Activated CD4-positive, CD25-positive, alpha-beta regulatory T cell (primary cell): ENCODE measurements at places on chromosomes 2 and 18.

GRCh38 chr2:44916291-44916690 is 25.2 kb upstream of the SIX3 start:
- no peak for DNase-seq

GRCh38 chr18:50240080-50240563 is 26.2 kb downstream of the CFAP53 start:
- DNase-seq = no peak

DNA sequence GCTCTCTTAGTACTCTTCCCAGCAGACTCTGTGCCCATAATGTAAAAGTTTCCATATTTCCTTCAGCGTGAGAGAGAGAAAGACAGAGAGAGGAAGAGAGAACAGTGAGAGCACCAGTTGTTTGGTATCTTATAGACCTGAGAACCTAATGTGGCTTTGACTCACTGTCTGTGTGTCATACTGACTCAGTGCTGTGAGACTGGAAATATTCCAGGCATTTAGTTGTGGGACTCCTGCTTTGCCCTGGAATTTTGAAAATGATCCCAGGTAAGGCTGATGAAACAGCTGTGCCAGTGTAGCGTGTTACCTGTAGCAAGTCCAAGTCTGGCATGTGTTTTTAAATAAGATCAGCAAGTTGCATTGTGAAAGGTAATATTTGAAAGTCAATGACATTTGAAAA is 87.9 kb upstream of the KCNH7 start:
- DNase-seq = no peak

GRCh38 chr18:8787371-8787670 is 82.0 kb downstream of the MTCL1 start:
- DNase-seq = no peak

GRCh38 chr2:118127250-118127649 is 39.0 kb downstream of the INSIG2 start:
- DNase-seq = no peak

GRCh38 chr2:59969161-59969560 is 584.3 kb downstream of the BCL11A start:
- DNase-seq = no peak

DNA sequence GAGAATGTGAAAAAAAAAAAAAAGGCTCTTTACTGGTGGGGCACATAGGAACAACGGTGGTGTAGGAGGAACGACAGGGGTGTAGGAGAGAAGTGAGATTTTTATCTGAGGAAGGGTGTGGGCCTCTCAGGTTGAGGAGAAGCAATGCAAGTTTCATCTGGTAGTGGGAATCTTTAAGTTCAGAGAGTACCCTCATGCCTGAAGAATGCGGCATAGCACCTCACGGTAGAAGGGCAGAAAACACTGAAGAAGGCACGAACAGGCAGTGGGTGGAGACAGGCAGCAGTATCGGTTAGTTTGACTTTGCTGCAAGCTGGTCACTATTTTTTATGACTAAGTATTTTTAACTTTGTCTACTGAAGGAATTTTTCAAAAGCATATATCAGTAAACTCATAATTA is 52.2 kb upstream of the TSPYL6 start:
- no peak for DNase-seq

DNA sequence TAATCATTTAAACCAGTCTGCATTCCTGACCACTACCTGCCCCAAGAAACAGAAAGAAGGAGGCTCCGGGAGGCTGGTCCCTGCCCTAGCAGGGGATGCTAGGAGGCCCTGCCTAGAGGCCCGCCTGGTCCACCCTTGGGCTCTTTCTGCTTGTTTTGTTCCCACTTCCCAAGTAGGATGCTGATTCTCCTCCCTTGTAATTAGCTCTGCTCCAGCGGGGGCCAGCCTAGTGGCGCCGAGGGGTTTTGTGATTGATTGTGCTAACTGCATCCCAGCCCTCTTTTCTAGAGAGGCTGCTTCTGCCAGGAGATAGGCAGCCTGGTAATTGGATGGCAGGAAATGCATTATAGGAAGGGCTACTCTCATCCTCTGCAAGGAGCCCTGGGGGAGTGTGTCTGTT is 220.0 kb downstream of the LOXHD1 start:
- no peak for DNase-seq

DNA sequence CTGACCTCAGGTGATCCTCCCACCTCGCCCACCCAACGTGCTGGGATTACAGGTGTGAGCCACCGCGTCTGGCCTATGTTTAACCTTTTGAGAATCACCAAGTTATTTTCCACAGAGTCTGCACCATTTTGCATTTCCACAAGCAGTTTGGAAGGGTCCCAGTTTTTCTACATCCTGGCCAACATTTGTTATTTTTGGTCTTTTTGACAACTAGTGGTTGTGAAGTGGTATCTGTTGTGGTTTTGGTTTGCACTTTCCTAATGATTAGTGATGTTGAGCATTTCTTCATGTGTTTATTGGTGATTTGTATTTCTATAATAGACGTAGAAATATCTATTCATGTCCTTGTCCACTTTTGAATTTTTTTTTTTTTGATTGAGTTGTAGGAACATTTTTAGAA is 67.9 kb downstream of the BIRC6 start:
- DNase-seq = no peak

- no peak for DNase-seq
Measured at GRCh38 chr18:9596226-9596625, 18.1 kb downstream of the PPP4R1 start.

DNA sequence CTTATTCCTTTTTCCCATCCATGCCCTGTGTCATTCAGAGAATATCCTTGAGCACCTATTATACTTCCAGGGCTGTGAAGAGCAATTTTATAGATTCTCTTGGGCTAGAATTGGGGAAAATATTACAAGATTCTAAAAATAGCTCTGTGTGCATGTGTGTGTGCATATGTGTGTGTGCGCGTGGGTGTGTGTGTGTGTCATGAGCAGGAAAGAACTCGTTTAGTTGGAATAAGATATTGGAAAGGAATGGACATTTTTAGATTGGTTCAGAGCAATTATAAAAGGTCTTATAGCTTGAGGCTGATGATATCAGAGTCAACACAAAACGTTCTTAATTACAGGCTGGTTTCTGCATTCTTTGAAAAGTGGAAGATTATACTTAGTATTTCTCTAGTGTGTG is 212.1 kb upstream of the COPS8 start:
- no peak for DNase-seq

DNA sequence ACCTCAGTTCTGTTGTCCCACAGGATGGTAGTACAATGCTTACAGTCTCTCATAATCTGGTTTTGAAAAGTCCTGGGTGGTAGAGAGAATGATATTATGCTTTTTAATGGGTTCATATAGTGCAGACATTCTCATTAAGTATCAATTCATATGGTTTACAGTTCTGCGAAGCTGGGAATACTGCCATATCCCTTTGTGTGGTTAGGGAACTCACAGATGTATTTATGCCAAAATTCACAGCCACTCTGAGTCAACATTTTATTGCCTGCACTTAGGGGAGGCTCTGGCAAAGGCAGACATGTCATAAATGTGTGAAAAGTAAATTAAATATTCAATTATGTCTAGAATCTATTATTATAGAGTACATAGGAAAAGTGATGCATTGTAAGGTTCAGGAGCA is 808.2 kb downstream of the SUCLG1 start:
- DNase-seq = no peak

DNA sequence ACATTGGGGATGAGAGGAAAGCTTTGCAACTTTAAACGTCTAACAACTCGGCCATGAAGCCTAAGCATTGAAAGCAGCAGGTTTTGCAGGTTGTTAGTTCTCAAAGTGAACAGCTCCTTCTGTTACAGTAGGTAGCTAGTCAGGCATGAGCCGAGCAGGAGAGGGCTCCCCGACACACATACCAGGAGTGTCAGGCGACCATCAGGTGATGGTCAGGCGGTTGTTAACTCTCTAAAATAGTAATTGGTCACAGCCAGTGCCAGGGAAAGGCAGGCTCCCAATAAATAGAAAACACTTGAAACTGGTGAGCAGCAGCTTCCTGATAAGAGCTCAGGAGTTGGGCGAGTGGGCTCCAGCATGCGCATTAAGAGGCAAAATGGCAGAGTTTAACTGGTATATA is 53.5 kb upstream of the DAPL1 start:
- DNase-seq = no peak

- no peak for DNase-seq
Measured at GRCh38 chr2:159832858-159833257, 34.9 kb upstream of the CD302 start.

GRCh38 chr2:225013425-225014365 is 28.6 kb downstream of the DOCK10 start:
- no peak for DNase-seq

- no peak for DNase-seq
Measured at GRCh38 chr18:47709556-47709955, 220.9 kb downstream of the SMAD2 start.

- no peak for DNase-seq
Measured at GRCh38 chr18:59008302-59008974, 131.2 kb upstream of the SEC11C start.

- DNase-seq = no peak
Measured at GRCh38 chr2:20401489-20401835, 45.4 kb upstream of the RHOB start.

DNA sequence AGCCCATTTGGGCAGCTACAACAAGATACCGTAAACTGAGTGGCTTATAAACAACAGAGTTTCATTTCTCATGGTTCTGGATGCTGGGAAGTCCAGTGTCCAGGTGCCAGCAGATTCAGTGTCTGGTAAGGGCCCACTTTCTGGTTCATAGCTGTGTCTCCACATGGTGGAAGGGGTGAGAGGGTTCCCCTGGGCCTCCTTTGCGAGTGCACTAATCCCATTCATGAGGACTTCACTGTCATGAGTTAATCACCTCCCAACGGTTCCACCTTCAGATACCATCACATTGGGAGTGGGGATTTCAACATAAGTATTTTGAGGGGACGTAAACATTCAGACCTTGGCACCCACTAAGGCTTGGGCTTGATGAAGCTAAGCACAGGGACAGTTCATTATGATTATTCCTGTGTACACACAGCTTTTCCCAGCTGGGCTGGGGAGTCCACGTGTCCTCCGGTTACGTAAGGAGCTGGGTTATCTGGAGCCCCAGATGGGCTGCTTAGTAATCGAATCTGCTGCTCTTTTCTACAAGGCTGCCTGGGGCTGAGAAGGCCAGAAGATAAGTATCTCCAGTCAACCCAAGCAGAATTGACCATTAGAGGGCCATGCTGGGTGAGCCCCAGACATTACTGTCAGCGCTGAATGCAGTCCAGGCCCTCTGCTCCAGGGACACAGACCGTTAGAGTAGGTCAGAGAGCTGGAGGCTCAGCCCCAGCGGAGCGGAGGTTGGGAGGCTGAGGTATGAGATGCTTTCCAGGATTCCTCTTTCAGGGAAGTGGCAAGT is 42.7 kb downstream of the EPAS1 start:
- DNase-seq = no peak
